Left renal cortex interstitium (tissue), 4 donors: ENCODE measurements at places on chromosomes 7 and 10. TPM values are rescaled to one million over a fixed set of nuclear protein-coding genes. Genes with fewer than 3 reads are reported as not detected.

DNA sequence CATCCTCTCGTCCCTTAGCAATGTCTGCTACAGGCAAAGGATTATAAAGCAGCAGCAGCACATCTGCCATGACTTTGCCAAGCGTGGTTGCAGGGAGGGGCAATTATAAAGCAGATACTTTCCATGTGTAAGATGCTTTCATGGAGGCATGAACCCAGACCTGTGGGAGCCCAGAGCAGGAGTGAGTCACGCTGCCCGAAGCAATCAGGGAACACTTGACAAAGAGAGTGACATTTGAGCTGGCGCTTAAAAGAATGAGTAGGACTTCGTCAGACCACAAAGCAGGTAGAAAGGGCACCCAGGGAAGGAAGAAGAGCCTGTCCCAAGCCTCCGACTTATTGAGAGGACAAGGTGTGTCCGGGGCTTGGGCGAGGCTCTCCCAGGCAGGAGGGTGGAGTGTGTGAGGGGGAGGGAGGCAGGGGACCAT, 147.2 kb downstream of the MYOF start:
- DNase-seq, result no peak

DNA sequence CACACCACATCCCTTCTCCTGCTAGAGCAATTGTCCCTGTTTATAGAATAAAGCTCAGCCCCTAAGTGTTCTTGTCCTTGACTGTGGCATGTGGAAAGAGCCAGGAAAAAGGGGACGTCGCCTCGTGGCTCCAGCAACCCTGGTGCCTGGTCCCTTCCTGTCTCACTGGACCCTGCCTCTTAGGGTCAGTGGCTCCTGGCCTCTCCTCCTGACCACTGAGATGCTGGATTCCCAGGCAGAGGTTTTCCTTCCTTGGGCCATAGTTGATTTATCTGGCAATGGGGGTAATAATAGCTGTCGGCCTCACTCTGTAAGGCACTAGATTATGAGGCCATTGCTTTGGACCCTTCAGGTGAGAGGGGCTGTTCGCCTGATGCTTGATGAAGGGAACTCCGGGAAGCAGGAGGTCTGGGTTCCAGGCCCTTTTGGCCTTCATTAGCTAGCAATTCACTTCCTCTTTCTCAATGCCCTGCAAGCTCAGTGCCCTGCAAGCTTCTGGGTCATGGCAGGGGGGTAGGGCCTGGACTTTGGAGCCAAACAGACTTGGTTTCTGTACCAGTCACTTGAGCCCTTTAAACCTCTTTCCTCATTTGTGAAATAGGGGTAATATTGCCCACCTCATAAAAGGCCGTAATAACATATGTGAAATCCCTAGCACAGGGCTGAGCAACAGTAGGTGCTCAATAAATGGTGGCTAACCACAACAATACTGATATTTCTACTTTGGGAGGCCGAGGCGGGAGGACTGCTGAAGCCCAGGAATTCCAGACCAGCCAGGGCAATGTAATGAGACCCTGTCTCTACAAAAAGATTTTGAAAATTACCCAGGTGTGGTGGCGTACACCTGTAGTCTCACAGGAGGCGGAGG, 1.1 kb downstream of the ASL start:
- no peak for DNase-seq

DNA sequence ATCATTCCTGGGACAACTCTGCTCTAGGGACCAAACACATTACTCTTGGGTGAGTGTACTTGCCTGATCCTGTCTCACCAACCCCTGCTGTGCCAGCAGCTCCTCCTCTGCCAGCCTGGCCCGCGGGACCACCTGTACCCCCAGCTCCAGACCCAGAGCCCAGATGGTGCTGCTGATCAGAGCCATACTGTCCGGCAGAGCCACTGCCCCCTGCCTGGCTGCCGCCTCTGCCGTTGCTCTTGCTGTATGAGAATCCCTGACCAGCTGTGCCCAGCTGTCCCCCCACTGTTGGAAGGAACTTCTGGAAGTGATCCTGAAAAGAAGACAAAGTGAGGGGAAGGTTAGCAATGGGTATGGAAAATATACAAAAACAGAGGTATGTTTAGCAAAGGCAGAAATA, 6.9 kb downstream of the MYOZ1 start:
- no peak for DNase-seq

Gene CAV1
- polyA plus RNA-seq, result 25.2 TPM
